Retinal pigment epithelial cell (primary cell): ENCODE measurements at places on chromosomes 16 and 17.

- DNase-seq: no peak
These were observed 54.2 kb upstream of the SEC14L1 start for GRCh38 chr17:77086433-77087010.

DNA sequence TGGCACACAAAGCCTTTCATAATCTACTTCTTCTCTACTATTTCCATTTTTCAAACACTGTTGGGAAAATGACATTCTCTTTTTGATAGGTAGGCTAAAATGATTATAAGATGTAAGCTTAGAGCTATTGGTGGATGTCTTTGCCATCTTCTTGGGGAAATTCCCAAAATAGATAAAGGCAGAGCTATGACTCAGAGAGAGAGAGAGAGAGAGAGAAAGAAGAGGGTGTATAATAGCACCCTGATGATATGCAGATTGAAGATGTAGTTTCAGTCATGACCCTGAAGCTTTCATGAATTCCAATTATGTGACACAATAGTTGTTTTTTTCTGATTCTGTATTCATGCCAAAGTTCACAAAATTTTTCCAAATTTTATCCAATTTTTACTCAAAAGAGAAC lies 529.1 kb downstream of the HS3ST4 start:
- no peak for DNase-seq

- DNase-seq: no peak
These were observed 2.6 kb downstream of the MAP2K3 start for GRCh38 chr17:21286909-21287702.

DNA sequence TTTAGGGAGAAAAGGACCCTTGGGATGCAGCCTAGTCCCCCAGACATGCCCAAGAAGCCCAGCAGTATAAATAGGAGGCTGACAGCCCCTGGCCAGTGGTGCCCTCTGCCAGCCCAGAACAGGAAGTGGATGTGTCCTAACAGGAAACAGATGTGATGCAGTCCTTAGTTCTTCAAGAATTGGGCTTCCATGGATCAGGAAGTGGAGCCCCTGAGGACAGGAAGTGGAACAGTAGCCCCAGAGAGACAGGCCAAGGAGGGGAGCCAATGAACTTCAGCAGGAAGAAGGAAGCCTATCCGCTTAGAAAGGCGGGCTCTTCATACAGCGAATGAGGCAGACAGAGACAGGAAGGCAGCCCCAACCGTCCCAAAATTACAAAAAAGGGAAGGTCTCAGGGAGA lies 7.2 kb downstream of the CTF1 start:
- DNase-seq: no peak

- DNase-seq: no peak
These were observed 5.4 kb downstream of the VASN start for GRCh38 chr16:4376893-4377572.

DNA sequence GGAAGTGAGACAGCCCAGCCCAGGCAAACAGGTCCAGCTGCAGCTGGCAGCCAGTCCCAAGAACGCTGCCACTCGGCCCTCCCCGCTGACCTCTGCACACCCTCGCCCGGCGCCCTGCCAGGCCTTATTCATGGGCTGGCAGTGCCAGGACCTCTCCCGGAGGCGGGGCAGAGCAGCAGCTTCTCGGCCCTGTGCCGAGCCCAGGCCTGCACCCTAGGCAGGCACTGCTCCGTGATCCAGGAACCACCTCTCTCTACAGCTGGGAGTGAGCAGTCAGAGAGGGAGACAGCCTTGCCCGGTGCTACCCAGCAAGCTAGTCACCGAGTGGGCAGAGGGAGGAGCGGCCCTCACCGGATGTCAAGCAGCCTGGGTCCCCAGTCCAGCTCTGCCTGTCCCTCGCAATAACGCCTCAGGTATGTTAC lies 79.9 kb upstream of the CBX4 start:
- DNase-seq: peak; percentile 81

DNA sequence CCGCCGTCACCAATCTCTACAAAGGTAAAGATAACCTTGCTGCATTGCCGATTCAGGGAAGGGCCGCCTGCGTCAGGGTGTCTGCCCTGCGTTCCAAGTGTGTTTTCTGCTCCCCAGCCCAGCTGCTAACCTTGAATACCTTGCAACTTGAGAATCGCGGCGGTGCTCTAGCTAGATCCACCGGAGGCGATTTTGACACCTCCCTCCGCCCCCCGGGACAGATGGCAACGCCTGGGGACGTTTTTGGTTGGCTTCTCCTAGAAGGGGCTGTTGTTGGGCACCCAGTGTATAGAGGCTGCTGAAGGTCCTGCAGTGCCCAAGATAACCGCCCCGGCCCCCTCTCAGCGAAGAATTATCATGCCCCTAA lies 1.5 kb downstream of the HAPSTR1 start:
- no peak for DNase-seq

- DNase-seq: no peak
These were observed 22.7 kb upstream of the CPSF4L start for GRCh38 chr17:73284354-73284753.

- no peak for DNase-seq
These were observed 25.8 kb downstream of the GINS3 start for GRCh38 chr16:58418026-58418425.

DNA sequence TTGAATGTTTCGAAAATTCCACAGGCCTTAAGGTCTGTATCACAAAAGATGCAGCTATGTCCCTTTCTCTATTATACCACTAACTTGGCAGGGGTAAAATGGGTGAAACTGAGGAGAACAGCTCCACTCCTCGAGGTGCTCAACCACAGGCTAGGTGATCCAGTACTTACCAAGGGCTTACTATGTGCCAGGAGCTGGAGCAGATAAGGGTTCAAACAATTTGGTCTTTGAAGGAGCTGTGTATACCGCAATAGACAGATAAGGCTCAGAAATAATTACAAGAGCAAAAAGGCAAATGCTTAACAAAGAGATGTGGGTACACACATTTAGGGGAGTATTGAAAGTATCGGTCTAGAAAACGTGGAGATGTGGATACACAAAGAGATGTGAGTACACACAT lies 1.5 kb downstream of the XPO6 start:
- DNase-seq: no peak

GRCh38 chr17:13616031-13616430 lies 14.3 kb upstream of the HS3ST3A1 start:
- no peak for DNase-seq

GRCh38 chr16:72996291-72997062 lies 51.5 kb downstream of the ZFHX3 start:
- no peak for DNase-seq

DNA sequence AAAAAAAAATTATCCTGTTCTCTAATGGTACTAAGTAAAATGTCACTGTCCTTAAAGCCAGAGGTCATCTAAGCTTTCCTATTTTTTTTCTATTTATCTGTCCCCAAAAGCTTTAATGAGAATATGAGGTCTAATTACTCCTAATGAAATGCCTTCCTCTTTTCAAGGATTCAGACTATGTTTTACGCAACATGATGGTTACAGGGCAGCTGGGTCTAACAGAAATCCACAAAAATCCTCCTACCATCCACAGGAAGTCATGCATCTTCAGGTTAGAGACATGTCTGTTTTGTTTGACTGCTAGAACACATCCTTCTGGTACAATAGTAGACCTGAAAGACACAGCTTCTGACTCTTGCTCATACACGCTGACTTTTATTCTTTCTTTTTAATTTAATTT lies 29.7 kb upstream of the NSRP1 start:
- no peak for DNase-seq

DNA sequence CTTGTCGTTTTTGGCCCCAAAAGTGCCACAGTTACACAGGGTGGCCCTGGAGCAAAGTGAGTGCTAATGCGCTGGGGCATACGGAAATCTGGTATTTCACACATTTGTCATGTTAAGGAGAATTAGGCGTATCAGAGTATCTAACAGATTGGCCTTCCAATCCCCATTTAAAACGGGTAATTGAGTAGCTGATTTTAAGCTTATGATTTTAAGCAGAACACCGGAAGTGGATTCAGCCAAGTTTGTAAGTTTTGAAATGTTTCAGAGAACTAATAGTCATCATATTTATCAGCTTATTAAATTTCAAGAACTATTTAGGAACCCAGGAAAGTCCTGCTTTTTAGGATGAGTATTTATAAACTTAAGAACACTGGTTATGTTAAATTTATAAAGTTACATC lies 19.5 kb downstream of the LRRC75A start:
- no peak for DNase-seq

DNA sequence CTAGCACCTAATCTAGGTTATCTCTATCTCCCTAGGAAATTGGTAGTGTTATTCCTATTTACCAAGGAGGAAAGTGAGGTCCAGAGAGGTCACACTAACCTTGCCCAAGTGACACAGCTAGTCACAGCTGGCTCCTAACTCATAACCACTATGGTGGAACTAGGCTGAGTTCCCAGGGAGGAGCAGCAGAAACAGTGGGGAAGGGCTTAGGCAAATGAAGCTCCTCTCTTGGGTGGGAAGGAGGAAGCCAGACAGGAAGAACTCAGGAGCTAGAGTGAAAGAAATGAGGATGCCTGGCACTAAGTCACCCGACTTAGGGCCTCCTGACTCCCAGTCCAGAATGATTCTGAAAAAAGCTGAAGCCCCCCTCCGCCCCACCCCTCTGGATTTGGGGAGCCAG lies 34.5 kb downstream of the PSME3IP1 start:
- no peak for DNase-seq

- no peak for DNase-seq
These were observed 44.3 kb upstream of the CDH5 start for GRCh38 chr16:66322174-66322573.

GRCh38 chr17:11121341-11121985 lies 119.5 kb upstream of the SHISA6 start:
- no peak for DNase-seq

DNA sequence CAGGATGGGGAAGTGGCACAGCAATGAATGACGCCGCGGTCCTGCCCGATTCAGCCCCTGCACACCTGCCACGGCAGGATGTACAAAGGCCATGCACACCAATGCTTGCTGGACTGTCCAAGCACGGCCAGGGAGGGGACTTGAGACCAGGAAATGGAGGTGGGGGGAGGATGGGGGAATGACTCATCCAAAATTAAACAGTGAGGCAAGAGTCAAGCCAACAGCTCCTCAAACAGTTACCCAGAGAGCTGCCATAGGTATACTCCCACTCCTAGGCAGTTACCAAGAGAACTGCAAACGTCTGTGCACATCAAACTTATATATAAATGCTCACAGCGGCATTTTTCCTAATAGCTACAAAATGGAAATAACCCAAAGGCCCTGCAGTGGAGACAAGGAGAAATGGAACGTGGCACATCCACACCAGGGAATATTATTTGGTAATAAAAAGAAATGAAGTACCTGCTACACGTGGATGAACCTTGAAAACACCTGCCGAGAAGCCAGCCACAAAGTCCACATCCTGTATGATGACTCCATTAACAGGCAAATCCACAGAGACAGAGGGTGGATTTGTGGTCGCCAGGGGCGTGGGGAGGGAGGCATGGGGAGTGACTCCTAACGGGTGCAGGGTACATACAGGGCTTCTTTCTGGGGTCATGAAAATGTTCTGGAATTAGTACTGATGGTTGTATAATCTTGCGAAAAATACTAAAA lies 54.1 kb downstream of the VAC14 start:
- no peak for DNase-seq
